CD4-positive, alpha-beta T cell treated with Interleukin-6 at 100 ng/mL for 8 hours (primary cell): ENCODE measurements at places on chromosomes 6 and 20.

- DNase-seq: no peak
Observed at GRCh38 chr20:5211803-5212714, 85.3 kb downstream of the CDS2 start.

- DNase-seq: no peak
Observed at GRCh38 chr6:56381801-56382251, 134.4 kb upstream of the COL21A1 start.

GRCh38 chr6:44702292-44702691 is 314.8 kb downstream of the CDC5L start:
- DNase-seq: no peak

GRCh38 chr6:129871221-129871620 is 10.1 kb upstream of the TMEM244 start:
- DNase-seq: no peak

DNA sequence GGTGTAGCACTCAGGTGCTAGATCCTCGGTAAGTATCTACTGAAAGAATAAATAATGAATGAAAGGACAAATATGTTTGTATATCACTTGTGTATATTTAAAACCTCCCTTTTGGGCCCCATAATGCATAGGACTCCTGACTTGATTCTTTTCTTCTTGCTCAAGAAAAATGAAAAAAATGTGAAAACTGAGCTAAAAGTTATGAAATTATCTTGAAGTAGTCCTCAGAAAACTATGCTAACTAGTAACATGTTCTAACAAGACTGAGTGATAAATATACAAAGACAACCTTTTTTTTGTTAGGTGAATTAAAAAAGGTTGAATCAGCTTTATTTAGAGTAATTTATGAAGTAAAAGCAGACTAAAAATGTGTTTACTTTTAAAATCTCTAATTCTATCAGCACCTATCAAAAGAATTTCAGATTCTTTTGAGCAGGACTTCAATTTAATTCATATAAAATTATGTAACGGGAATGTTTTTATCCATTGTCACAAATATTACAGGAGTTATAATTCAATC is 247.8 kb upstream of the JAG1 start:
- no peak for DNase-seq

- DNase-seq: no peak
Observed at GRCh38 chr20:57047281-57048026, 219.0 kb downstream of the BMP7 start.

GRCh38 chr20:53850319-53850718 is 220.1 kb downstream of the BCAS1 start:
- DNase-seq: no peak

GRCh38 chr6:49666480-49666879 is 29.8 kb upstream of the RHAG start:
- DNase-seq: no peak
